ENCODE measurements at places on chromosomes 13 and 19. TPM values are rescaled to one million over a fixed set of nuclear protein-coding genes. Genes with fewer than 3 reads are reported as not detected.

The CFAP97D2 gene
- not detected for total RNA-seq

The LGALS14 gene
- not detected for total RNA-seq

The HCST gene
- not detected for total RNA-seq

The BRCA2 gene
- total RNA-seq: 4.1 TPM

The CBY2 gene
- total RNA-seq: not detected

The PRSS57 gene
- not detected for total RNA-seq

The CLDND2 gene
- not detected for total RNA-seq

The KEAP1 gene
- total RNA-seq: 99.2 TPM

The NCAN gene
- total RNA-seq: 0.08 TPM

The REEP6 gene
- 2.8 TPM for total RNA-seq

The FUZ gene
- 30.1 TPM for total RNA-seq

The CGB3 gene
- not detected for total RNA-seq

The KLK12 gene
- total RNA-seq: not detected

The ZNF625 gene
- 10.7 TPM for total RNA-seq

The PSG2 gene
- total RNA-seq: not detected

The KCNN4 gene
- total RNA-seq: not detected

The FUT6 gene
- not detected for total RNA-seq

The IRGC gene
- not detected for total RNA-seq
